ENCODE measurements at places on chromosomes 1 and 21. TPM values are rescaled to one million over a fixed set of nuclear protein-coding genes. Genes with fewer than 3 reads are reported as not detected.

- no peak overlapping the region for H3K4me3 ChIP-seq
- H3K27ac ChIP-seq: no peak overlapping the region
- H3K27me3 ChIP-seq: no peaks in the 10 kb centered on the region
- H3K4me1 ChIP-seq: no peaks in the 10 kb centered on the region
- H3K36me3 ChIP-seq: no peaks in the 10 kb centered on the region
These were observed 62.3 kb downstream of the KAZN start for GRCh38 chr1:14660801-14661200.

RHD gene
- total RNA-seq: not detected

GRCh38 chr21:14405962-14406361 lies 23.0 kb upstream of the HSPA13 start:
- H3K36me3 ChIP-seq: no peaks in the 10 kb centered on the region
- no peaks in the 10 kb centered on the region for H3K27me3 ChIP-seq
- DNase-seq: no peak
- no peak overlapping the region for H3K4me3 ChIP-seq
- H3K4me1 ChIP-seq: no peaks in the 10 kb centered on the region

DNA sequence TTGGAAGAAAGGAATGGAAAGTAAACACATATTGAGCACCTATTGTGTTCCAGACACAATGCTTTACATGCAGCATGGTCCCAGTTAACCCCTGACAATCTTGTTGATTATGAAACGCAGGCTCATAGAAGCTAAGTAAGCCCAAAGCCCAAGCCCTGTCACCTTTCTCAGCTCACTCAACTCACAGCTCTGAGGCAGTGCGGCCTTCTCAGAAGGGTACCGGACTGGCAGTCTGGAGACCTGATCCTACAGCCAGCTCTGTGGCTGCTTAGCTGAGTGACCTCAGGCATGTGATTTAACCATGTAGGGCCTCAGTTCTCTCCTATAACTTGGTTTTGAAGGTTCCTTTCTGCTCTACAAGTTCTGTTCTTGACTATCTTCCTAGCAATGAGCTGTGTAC lies 464 bp upstream of the RNASEL start:
- H3K27ac ChIP-seq: peak overlapping the region; percentile 98
- H3K4me1 ChIP-seq: peaks cover 27% of the 10 kb centered on the region
- H3K4me3 ChIP-seq: peak overlapping the region; percentile 82
- DNase-seq: no peak
- H3K36me3 ChIP-seq: peaks cover 12% of the 10 kb centered on the region
- no peaks in the 10 kb centered on the region for H3K27me3 ChIP-seq

- H3K4me3 ChIP-seq: no peak overlapping the region
- H3K27ac ChIP-seq: no peak overlapping the region
- DNase-seq: no peak
- H3K4me1 ChIP-seq: no peaks in the 10 kb centered on the region
These were observed 92.1 kb upstream of the RGS18 start for GRCh38 chr1:192066202-192066601.

GRCh38 chr1:76939050-76939816 lies 72.0 kb downstream of the ST6GALNAC5 start:
- H3K4me3 ChIP-seq: no peak overlapping the region
- H3K27me3 ChIP-seq: no peaks in the 10 kb centered on the region
- H3K27ac ChIP-seq: no peak overlapping the region
- no peak for DNase-seq

DNA sequence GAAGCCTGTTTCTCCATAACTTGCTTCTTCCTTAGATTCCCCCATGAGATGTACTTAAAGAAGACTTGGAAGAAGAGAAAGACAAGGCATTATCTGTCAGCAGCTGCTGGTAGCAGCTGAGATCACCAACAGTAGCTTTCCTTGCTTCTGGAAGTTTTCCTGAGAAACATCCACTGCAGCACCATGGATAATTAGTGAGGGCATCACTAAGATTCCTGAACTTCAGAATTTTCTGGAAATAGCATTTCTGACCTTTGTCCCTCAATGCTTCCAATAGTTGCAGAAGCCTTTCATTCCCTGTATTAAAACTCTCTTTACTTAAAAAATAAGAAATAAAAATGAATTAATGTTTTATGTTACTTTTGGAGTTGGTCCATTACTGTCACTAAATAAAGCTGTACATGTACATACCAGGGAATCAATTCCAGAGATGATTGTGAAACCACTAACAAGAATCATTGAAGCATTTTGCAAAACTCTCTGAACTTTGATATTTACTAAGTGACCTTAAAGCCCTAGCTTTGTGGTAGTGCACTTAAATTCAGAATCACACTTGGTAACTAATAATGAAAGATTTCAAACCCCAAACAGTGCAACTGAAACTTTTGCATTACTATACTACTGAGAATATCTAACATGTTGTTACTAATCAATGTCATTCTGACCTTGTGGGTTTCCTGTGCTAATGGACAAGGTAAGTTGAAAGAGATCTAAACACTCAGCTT lies at the start of gene CFHR4:
CFHR4 (plus strand) TSS at position 538 of the 725 bp plus-strand sequence; CDS start at position 637, 99 bp downstream.
- H3K36me3 ChIP-seq: no peaks in the 10 kb centered on the region
- H3K27me3 ChIP-seq: no peaks in the 10 kb centered on the region
- H3K4me1 ChIP-seq: no peaks in the 10 kb centered on the region
- H3K4me3 ChIP-seq: no peak within 1 kb of the TSS
- no peak within 1 kb of the TSS for H3K27ac ChIP-seq
- no peak for DNase-seq

DNA sequence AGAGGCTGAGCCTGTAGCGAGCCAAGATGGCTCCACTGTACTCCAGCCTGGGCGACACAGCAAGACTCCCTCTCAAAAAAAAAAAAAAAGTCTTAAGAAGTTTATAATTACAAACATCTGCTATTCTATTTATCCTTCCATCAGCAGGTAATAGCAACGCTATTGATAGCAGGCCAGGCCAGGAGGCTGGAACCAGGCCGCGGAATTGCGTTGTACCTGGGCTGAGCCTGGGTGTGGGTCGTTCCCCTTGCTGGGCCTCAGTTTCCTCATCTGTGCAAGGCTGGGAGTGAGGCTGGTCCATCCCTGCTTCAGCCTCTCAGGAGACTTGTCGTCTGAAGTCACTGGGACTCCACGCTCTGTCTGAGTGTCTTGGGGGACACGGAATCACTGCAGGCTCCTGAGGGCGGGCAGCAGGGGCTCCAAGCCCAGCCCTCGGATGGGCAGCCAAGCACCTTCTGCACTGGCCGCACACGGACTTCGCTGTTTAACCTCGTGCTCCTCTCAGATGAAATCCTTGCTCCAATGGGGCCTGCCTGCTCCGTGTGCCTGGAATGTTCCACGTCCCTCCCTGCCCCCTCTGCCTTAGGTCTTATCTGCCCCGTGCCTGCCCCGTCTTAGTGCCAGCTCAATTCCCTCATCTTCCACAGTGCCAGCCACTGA lies 103.9 kb upstream of the C1orf174 start:
- H3K27me3 ChIP-seq: peaks cover 2% of the 10 kb centered on the region
- no peak overlapping the region for H3K4me3 ChIP-seq
- no peak overlapping the region for H3K27ac ChIP-seq

RIIAD1 gene
- total RNA-seq: not detected

CD2 gene
- 0.74 TPM for total RNA-seq

GRCh38 chr1:92945748-92946270 lies 15.5 kb downstream of the DIPK1A start:
- no peak for DNase-seq
- no peaks in the 10 kb centered on the region for H3K27me3 ChIP-seq

DNA sequence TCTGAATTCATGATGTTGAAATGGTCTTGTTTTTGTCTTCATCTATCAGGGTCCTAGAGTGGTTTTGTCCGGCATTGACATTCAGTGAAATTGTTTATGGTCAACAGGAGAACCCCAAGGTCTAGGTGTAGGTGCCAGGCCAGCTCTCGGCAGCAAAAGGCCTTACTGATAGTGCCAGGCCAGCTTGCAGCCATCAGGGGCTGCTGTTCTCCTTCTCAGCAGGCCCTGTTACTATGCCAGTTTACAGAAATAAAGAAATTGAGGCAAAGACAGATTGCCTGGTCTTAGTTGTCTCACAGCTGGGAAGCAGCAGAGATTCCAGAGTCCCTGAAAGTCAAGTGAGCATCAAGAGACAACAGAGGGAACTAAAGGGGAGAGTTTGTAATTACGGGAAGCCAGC lies 12.0 kb downstream of the HMGB4 start:
- no peaks in the 10 kb centered on the region for H3K36me3 ChIP-seq
- H3K4me3 ChIP-seq: no peak overlapping the region
- H3K27ac ChIP-seq: no peak overlapping the region
- no peak for DNase-seq
- H3K27me3 ChIP-seq: no peaks in the 10 kb centered on the region
- no peaks in the 10 kb centered on the region for H3K4me1 ChIP-seq

DNA sequence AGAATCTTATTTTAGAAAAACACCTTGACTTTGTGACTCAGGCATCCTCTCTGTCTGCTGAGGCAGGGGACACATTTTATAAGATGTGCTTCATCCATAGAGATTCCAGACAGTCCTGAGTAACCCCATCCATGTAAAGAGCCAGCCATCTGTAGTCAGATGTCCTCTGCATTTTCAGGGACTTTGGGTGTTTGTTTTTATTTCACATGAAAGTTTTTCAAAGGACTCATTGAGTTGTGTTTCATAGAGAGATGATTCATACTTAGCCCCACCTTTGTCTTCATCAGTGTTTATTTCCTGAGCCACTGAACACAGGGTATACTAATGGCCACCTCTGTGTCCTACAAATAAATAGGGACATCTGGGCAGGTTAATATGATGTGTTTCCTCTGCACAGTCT lies 280.4 kb downstream of the CACNA1E start:
- DNase-seq: no peak
- H3K36me3 ChIP-seq: no peaks in the 10 kb centered on the region
- no peaks in the 10 kb centered on the region for H3K4me1 ChIP-seq
- no peaks in the 10 kb centered on the region for H3K27me3 ChIP-seq
- H3K27ac ChIP-seq: no peak overlapping the region
- no peak overlapping the region for H3K4me3 ChIP-seq

DNA sequence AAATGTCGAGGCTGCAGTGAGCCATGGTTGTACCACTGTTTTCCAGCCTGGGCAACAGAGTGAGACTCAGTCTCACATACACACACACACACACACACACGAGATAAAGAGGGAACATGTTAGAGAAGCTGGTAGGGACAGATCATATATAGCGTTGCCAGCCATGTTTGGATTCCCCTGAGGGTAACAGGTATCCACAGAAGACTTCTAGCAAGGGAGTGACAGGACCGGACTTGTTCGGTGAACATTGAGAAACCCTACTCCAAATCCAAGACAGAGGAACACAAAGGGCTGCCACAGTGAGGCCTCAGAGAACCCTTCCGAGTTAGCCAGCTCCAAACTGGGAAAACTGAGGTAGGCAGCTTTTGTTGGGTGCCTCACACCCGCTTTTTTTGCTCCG lies 3.7 kb upstream of the SARS1 start:
- H3K4me1 ChIP-seq: peaks cover 9% of the 10 kb centered on the region
- no peak for DNase-seq
- no peaks in the 10 kb centered on the region for H3K27me3 ChIP-seq
- no peaks in the 10 kb centered on the region for H3K36me3 ChIP-seq
- no peak overlapping the region for H3K4me3 ChIP-seq
- no peak overlapping the region for H3K27ac ChIP-seq

- H3K27ac ChIP-seq: no peak overlapping the region
- H3K36me3 ChIP-seq: no peaks in the 10 kb centered on the region
- H3K4me1 ChIP-seq: no peaks in the 10 kb centered on the region
- DNase-seq: peak; percentile 68
- no peaks in the 10 kb centered on the region for H3K27me3 ChIP-seq
These were observed 35.8 kb downstream of the EVI5 start for GRCh38 chr1:92749024-92749634.

- no peak overlapping the region for H3K4me3 ChIP-seq
- H3K27ac ChIP-seq: no peak overlapping the region
- peaks cover 17% of the 10 kb centered on the region for H3K36me3 ChIP-seq
- no peaks in the 10 kb centered on the region for H3K4me1 ChIP-seq
These were observed 64.8 kb upstream of the GNG4 start for GRCh38 chr1:235714205-235714897.

GRHL3 gene
- not detected for total RNA-seq

NPPB gene
- not detected for total RNA-seq

ETV3L gene
- not detected for total RNA-seq

CYP2J2 gene
- total RNA-seq: 0.34 TPM

GBP6 gene
- total RNA-seq: 0.12 TPM

DNA sequence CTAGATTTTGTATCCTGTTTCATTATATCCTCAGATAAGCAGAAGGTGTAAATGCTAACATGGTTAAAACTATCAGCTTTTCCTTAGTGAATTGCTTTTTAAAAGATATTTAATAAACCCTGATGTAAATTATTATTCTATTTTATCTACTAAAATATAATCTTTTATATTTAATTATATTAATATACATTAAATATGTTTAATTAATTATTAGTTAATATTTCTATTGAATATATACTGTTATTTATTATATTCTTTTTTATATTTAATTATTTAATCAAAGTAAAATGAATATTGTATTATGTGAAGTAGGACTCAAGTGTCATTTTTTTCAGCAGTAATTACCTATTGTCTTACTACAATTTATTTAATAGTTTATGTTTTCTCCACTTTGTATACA lies 179.7 kb upstream of the ADGRL4 start:
- H3K27me3 ChIP-seq: no peaks in the 10 kb centered on the region
- H3K4me3 ChIP-seq: no peak overlapping the region
- H3K27ac ChIP-seq: no peak overlapping the region
- H3K4me1 ChIP-seq: no peaks in the 10 kb centered on the region
- no peak for DNase-seq
- H3K36me3 ChIP-seq: no peaks in the 10 kb centered on the region

DNA sequence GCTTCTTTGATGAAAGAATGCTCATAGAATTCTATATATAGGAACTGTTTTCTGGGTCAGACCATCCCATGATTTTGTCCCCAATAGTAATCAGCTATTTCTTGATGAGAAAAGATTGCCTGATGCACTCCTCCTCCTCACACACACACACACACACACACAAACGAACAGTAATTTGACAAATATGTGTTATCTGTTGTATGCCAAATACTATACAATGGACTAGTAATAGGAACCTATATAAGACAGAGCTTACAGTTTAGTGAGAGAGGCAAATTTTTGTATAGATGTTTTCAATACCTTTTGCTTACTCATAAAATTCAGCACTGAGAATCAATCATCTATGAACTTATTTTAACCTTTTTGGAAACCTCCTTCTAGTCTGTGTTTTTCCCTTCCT lies 76.8 kb downstream of the PLA2G4A start:
- H3K27ac ChIP-seq: no peak overlapping the region
- no peak overlapping the region for H3K4me3 ChIP-seq
- H3K36me3 ChIP-seq: no peaks in the 10 kb centered on the region

GRCh38 chr1:186420923-186421322 lies 40.0 kb downstream of the PDC start:
- no peak overlapping the region for H3K27ac ChIP-seq
- peaks cover 20% of the 10 kb centered on the region for H3K36me3 ChIP-seq
